ENCODE measurements at places on chromosomes 13 and 19. TPM values are rescaled to one million over a fixed set of nuclear protein-coding genes. Genes with fewer than 3 reads are reported as not detected.

GRCh38 chr13:46057256-46058015 lies 4.9 kb upstream of the ZC3H13 start:
- no peak for DNase-seq

DNA sequence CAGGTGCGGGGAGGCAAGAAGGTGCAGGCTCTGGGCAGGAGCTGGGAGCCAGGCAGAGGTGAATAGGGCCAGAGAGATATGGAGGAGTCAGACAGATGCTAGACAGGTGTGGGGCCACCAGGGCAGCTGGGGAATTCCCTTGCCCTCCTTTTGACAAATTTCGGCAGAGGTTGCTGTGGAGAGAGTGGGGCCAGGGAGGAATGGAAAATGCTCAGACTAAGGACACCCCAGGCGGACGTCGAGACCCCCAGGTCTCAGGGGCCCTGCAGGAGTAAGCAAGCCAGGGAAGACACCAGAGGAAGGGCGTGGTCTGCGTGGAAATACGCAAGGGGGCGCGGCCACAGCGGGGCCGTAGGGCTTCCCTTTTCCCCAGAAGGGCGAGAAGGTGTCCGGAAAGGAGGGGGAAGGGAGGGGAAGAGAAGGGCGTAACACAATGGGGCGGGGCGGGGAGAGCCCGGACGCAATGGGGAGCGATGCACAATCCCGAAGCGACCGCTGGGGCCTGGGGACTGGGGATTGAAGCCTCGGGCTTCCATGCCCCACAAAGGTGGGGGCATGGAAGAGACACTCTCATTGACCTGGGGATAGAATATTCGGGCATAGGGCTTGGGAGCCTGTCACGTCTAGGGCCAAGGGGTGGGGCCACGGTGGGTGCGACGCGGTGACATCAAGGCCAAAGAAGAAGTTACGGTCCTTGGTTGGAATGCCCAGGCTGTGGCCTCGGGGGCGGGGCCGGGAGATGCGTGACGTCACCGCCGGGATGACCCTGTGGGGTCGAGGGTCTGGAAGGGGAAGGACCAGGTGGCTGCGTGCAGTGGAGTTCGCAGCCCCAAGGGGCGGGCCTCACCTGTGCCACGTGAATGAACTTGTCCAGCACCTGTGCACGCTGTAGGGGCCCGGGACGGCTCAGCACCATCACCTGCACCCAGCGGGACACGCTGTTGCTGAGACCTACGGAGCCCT lies 8.2 kb downstream of the RASGRP4 start:
- peak; percentile 40 for DNase-seq

- no peak for DNase-seq
Measured at GRCh38 chr13:114173745-114174144, 5.3 kb upstream of the CFAP97D2 start.

The TMEM150B gene
- not detected for total RNA-seq

The NPAS1 gene
- total RNA-seq: 2.9 TPM
